ENCODE measurements at places on chromosomes 6 and 20.

- no peak for DNase-seq
Observed at GRCh38 chr20:49372095-49372734, 94.4 kb upstream of the ZNFX1 start.

DNA sequence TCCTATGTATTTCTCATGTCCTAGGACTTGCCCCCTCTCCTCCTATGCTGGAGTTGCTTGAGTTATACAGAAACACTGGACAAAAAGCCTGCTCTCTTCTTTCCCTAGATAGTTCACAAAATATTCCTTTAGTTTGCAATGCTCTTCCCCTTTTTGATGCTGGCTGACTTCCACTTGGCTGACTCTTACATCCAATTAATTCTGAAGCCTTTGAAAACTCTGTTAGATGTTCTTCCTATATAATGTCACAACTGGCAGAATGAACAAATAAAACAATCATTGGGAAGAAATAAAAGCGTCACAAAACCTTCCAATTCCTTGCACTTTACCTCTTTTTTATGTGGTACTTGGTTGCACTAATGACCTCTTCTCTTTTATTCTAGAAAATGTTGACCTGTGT lies 253.8 kb upstream of the CITED2 start:
- no peak for DNase-seq

- no peak for DNase-seq
Observed at GRCh38 chr6:167892835-167893815, 66.4 kb downstream of the AFDN start.

DNA sequence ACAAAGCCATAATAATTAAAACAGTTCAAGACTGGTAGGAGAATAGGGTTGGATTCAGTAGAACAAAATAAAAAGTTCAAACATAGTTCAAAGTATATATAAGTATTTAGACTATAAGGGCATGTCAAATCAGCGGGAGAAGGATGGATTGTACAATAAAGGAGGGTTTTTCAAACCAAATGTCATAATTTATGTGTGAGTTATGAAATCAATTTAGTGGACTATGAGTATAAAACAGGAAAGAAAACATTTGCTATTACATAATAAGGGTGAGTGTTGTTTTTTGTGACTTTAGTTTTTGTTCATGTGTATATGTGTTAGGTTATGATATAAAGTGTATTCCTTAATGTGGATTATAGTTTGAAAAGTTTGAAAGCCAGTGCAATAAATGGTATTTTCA lies 10.6 kb downstream of the ORC3 start:
- DNase-seq: no peak

DNA sequence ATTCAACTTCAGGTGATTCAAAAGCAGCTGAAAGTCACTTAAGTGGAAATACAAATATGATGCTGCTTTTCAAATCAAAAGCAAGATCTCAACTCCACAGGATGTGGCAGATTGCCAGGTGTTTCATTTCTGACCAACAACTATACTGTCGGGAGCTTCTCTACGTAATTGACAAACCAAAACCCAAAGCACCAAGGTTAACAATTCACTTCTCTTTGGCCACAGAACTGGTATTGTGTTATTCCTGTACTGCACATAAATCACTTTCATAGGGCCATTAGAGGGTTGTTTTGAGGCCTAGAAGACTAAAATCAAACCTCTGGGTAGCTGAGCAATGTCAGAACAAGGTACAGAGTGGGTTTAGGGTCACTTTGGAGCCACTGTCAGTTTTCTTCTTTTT lies 169.7 kb downstream of the HAO1 start:
- DNase-seq: no peak

GRCh38 chr6:2641044-2641725 lies 109.5 kb downstream of the MYLK4 start:
- DNase-seq: no peak

- no peak for DNase-seq
Observed at GRCh38 chr20:22063753-22064152, 358.3 kb downstream of the PAX1 start.

GRCh38 chr20:41003143-41003935 lies 25.3 kb upstream of the TOP1 start:
- peak; percentile 56 for DNase-seq

- DNase-seq: no peak
Observed at GRCh38 chr20:6095409-6095808, 27.4 kb downstream of the FERMT1 start.

DNA sequence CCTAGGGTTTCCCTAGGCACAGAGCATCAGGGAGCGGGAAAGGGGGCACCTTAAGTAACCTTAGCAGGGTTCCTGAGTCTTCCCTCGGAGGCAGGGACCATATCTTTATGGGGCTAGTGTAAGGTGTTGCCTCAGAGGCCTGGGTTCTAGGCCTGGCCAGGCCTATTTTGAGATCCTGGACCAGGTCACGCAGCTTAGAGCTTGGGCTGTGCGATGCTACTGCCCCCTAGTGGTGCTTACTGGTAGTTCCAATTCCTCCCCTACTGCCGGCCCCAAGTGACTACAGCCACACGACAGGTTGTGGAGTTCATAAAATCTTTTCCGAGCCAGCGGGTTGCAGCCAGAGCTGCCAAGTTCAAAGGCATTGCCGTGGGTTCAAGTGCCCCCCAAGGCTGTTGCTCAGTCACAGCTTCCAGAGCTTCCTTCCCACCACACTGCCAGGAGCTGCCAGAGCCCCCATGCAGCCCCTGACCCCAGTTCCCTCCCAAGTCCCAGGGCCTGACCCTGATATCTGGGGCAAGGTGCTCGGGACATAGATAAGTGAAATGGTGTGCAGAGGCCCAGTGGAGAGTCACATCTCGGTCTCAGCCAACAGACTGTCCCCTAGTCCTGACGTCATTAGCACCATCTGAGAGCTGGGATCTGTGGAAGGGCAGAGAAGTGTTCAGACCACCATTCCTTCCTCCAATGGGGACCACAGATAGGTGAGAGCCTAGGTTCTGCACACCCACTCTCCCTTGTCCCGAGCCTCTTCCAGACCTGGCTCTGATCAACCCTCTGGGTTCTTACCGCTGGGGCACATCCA lies 3.3 kb downstream of the LRRC73 start:
- DNase-seq: peak; percentile 77

- no peak for DNase-seq
Observed at GRCh38 chr6:14412026-14412425, 294.5 kb downstream of the CD83 start.

- no peak for DNase-seq
Observed at GRCh38 chr6:43325876-43326275, 17.2 kb upstream of the CRIP3 start.

DNA sequence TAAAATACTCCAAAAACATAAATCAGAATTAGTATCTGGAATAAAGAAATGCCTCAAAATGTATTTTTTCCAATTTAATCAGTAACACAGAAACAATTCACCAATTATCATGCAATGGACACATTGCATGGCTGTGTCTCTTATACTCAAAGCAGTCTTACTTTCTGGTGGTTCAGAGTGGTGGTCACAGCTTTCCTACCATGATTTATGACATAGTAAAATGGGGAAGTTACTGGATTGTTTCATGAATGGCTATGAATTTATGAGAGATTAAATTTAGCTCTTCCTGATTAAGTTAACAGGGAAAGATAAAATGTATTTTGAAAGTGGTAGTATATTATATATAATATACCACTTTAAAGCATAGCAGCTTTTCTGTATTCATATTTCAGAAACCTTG lies 331.5 kb upstream of the MAP3K7 start:
- DNase-seq: no peak

GRCh38 chr6:166786704-166787293 lies 159.7 kb upstream of the RPS6KA2 start:
- DNase-seq: no peak

DNA sequence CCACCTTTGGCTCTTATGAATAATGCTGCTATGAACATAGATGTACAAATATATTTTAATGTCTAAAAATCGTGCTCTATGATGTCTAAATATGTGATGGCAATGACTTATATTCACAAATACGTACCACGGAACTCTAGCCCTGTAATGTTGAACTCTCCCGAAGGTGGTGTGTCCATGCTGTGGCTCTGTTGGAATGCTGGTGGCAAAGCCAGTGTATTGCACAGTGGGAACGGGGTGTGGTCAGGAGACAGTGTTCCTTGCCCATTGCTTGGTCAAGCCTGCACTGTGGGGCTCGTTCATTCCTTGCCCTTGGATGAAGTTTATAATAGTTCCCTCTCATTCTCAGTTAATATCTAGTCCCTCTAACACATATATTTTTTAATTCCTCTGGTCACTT lies 109.6 kb downstream of the MTHFD1L start:
- DNase-seq: no peak

DNA sequence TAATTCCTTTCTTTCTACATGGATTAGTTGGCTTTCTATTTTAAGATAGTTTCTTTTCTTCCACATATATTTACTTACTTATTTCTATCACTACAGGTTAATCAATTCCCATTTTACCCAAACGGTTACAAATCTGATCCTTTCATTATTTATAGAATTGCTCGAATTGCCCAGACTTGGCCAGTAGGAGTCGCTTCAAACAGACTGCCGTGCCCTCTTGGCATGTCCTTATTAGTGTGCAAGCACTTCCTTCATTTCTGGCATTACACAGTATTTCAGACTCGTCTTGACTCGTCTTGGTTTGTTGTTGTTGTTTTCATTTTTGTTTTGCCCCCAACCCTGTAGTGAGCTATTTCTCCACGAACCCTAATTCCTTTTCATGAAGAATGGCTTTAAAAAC lies 74.6 kb downstream of the SAMD3 start:
- DNase-seq: no peak

GRCh38 chr6:120908767-120909166 lies 425.5 kb downstream of the TBC1D32 start:
- no peak for DNase-seq

- no peak for DNase-seq
Observed at GRCh38 chr6:16901782-16902181, 140.5 kb upstream of the ATXN1 start.

- no peak for DNase-seq
Observed at GRCh38 chr6:31214516-31214915, 44.0 kb upstream of the POU5F1 start.

DNA sequence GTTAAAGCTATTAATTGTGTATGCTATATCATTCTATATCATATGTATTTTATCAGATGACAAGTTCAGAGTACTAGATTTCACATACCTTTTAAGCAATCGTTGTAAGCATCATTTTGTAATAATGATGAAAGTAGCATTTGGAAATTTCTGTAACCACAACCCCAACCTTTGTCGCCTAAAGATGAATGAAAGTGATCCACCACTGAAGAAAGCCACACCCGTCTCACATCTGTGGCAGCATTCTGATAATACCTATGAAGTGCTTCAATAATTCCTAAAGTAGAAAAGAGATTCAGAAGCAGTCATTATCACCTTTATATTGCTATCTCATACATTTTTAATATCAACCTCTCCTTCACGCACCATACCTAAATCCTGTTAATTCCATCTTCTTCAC lies 16.6 kb downstream of the ZUP1 start:
- DNase-seq: no peak

DNA sequence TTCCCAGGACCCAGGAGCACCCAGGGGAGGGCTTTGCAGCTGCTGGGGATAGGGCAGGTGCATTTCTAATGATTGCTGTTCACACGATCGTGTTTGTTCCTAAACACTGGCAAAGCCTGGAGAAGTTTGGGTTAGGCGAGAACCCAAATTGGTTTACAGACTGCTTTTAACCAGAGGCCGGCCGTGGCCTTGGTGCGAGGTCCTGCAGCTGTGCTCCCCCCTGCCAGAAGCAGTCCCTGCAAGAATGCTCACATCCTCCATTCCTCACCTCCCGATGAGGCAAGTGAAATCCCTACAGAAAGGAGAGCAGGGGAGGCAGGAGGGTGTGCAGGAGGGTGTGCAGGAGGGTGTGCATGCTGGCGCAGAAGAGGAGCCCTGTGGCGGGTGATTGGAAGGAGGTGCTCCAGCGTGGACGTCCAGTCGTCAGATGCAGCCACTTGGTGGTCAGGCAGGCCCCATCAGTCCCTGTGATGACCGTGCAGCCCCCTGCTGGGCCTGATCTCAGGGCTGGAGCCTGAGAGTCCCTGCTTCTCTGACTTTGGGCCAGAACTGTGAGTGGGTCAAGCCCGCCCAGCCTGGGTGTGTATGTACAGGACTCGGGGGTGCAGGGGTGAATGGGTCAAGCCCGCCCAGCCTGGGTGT lies 55.7 kb upstream of the FRMD1 start:
- no peak for DNase-seq

DNA sequence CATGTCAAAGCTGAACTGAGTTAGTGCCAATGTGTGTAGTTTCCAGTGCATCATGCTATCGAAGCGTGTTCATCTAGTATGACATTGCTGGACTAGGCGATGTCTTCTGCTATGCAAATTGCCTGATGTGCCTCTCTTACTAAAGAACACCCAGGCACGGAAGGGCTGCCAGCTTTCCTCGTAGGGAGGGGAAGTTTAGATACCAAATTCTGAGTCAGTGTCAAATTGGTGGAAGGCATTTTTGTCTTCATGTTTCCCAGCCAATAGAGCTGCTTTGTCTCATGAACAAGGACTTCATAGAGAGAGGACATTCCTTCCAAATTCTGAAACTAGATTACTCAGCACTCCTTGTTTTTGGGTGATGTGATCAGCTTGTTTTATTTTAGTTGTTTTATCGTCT lies 320.1 kb downstream of the BTBD3 start:
- no peak for DNase-seq

Measured in stimulated activated CD4-positive, alpha-beta T cell treated with anti-CD3 and anti-CD28 coated beads, Interleukin-12 subunit alpha, Interleukin-12 subunit beta, amount 100 ng/mL, for 24 hours (primary cell).